Activated CD8-positive, alpha-beta memory T cell treated with anti-CD3 and anti-CD28 coated beads, Interleukin-2, amount 10 ng/mL, durations not matched to agents 7 days and 5 days (primary cell): ENCODE measurements at places on chromosomes 6 and 20.

DNA sequence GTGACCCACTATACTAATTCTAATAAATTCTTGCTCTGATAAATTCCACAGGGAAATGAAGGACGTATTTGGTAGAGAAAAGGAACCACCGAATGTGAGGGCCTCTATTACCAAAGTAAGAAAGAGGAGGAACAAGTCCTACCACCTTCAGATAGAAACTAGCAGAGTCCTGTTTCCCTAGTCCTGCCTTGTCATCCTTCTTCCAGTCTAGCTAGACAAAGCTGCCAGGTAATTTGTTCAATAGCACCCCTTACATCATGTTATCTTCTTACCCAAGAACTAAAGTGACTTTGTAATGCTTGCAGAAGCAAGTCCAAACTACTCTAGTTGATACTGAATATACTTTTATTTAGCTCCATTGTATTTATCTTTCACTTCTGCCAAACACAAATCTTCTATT is 29.3 kb upstream of the FAM83B start:
- no peak for DNase-seq

GRCh38 chr6:117512987-117513573 is 30.6 kb downstream of the DCBLD1 start:
- DNase-seq, result no peak

DNA sequence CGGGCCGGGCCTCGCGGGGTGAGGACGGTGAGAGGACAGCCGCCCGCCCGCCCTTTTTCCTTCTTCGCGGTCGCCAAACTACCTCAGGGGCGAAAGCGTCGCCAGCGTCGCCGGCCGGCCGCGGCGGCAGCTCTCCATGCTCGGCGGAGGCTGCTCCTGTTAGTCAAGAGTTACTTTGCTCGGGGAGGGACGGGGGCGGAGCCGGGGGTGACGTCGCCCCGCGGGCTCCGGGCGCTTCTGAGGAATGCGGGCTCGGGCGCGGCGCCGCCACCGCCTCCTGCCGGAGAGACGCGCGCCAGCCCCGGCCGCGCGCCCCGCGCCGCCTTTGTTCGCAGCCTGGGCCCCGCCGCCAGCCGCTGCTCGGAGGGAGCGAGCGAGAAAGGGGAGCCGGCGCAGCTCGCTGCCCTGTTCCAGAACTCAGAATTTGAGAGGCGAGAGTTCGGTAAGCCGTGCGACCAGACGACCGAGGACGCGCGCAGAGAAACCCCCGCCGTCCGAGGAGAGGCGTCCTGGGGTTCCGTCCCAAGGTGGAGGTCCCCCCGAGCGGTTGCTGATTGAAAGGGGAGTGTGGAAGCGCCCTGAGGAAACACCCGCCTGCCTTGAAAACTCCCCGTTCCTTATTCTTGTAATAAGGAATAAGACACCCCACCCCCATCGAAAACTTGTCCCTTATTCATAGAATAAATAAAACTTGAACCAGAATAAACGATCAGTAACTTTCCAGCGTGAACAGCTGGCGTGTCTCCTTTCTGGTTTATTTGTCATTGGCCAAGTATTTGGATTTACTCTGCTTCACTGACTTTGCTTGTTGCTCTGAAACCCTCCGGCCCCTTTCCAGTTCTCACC is at the start of gene PTPRK:
PTPRK (minus strand) TSS at position 164 of the 846 bp plus-strand sequence. CDS start 241 bp downstream, outside the sequence.
- peak; percentile 90 for DNase-seq

GRCh38 chr6:31479151-31479932 is 18.6 kb upstream of the MICB start:
- no peak for DNase-seq

- no peak for DNase-seq
These were observed 68.6 kb upstream of the FOXA2 start for GRCh38 chr20:22652681-22653588.

DNA sequence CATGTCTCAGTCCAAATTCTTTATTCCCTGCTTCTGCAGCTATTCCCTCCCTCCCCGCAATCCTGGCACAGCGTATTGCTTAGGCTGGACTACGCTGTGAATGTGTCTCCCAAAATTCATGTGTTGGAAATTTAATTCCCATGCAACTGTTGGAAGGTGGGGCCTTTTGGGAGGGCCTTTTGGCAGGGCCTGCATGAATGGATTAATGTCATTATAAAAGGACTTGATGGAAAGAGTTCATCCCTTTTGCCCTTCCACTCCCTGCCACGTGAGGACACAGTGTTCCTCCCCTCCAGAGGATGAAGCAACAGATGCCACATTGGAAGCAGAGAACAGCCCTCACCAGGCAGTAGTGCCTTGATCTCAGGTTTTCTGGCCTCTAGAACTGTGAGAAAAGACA is 20.4 kb upstream of the NOTCH4 start:
- DNase-seq, result no peak

GRCh38 chr6:79005497-79005896 is 72.6 kb downstream of the PHIP start:
- DNase-seq, result no peak

DNA sequence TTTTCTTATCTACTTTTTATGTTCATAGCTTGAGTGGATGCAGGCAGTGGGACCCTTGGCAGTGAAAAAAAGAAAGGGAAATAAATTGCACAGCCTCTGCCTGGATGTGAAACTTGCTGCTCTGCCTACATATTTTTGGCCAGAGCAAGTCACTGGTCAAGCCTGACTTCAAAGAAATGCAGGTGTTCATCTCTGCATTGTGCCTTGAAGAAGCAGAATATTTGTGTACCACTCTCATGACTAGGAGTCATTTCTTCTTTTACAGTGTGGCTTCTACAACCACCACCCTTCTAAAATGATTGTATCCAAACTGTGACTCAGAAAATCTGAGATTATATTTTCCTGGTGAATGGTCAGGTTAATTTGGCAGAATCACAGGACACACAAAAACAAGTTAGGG is 2.5 kb upstream of the KATNA1 start:
- DNase-seq, result no peak

GRCh38 chr20:10646886-10647420 is 26.8 kb downstream of the JAG1 start:
- no peak for DNase-seq

DNA sequence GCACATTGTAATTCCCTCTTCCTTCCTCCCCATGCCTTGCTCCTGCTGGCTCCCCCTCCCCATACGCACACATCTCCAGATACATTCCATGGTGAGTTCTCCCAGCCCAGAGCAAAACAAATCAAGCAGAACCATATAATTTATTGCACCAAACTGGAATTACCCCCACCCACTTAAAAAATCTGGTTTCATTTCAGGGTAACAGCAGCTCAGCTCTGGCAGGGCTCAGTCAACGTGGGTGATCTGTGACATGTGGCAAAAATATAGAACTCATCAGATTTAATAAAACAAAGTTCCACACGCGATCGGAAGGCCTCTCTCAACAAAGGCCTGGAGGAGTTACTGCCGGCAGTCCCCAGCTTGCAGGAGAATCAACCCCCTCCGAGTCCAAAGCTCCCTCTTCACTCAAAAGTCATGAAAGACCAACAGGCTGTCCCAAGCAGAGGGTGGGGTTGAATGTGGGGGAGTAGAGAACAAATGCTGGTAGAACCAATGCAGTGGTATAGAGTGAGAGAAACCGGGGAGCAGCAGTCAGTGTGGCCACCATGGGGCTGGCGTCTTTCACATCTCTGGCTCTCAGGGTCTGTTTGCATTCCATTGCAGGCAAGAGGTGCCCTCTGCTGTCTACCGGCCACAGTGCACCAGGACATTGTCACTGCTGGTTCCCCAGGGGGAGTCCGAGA is 323.3 kb upstream of the NT5E start:
- DNase-seq, result no peak

DNA sequence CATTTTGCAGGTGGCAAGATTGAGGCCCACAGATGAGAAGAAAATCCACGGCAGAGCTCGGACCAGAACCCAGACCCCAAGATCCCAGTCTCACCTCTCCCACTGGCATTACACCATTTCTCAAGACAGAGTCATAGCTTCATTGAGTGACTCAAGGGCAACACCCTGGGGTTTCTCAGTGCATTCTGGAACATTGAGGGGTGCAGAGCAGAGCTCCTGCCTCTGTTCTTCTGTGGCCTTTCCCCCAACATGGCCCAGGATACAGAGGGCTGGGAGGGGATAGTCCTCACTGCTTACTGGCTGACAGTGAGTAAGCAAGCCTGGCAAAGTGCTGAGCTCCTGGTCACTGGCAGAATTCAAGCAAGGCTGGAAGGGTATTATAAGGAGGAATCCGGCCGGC is 74.0 kb downstream of the MDGA1 start:
- no peak for DNase-seq

GRCh38 chr20:38201356-38201755 is 36.3 kb upstream of the TGM2 start:
- no peak for DNase-seq

GRCh38 chr6:14642842-14643241 is 525.3 kb downstream of the CD83 start:
- no peak for DNase-seq

DNA sequence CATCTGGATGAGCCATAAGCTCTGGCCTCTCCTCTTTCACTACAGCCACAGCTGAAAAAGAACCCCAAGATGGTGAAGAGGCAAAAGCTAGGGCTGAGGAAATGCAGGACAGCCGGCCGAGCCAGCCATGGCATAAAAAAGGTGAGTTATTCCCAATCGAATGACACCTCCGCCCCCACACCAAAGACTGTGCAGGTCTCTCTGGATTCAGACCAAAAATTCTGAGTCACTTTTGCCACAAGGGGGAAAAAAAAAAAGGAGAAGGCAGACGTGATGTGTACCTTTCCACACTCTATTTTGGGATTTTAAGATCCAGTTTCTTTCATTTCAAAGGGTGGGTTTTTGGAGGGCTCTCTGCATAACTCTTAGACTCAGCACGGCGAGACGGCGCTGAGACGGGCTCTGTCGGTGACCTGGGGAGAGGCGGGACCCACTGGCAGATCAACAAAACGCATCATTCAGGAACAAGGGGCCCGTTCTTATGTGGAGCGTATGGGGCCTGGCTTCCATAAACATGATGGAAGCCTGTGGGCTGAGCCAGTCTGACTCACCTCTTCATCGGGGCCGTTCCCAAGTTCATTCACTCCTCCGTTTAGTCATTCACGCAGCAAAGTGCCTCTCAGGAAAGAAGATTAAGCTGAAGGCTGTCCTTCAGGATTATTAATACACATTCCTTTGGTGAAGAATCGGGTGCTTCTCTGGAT is 54.8 kb downstream of the NFATC2 start:
- no peak for DNase-seq

DNA sequence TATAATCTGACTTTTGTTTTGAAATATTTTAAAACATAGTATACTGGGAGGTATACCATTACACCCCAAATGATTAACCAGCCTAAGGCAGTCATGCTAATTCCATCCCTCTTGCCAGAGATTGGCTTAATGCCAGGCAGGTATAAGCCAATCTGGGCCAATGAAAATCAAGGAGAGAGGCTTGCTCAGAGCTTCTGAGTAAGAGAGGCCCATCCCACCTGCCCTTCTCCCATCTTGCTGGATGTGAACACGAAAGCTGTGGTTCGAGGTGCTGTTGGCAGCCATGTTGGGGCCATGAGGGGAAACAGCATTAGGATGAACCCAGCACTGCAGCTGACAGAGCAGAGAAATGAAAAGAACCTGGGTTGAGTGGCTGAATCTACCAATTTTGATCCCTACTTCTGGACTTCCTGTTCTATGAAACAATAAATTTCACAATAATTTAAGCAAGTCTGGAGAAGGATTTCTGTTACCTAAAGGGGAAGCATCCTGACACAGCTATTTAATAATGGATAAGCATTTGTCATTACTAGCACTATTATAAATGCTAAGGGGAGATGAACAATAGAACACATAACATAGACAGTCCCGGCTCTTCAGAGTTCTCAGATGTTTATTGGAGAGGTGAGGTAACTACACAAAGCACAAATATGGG is 152.3 kb downstream of the CDC5L start:
- no peak for DNase-seq

DNA sequence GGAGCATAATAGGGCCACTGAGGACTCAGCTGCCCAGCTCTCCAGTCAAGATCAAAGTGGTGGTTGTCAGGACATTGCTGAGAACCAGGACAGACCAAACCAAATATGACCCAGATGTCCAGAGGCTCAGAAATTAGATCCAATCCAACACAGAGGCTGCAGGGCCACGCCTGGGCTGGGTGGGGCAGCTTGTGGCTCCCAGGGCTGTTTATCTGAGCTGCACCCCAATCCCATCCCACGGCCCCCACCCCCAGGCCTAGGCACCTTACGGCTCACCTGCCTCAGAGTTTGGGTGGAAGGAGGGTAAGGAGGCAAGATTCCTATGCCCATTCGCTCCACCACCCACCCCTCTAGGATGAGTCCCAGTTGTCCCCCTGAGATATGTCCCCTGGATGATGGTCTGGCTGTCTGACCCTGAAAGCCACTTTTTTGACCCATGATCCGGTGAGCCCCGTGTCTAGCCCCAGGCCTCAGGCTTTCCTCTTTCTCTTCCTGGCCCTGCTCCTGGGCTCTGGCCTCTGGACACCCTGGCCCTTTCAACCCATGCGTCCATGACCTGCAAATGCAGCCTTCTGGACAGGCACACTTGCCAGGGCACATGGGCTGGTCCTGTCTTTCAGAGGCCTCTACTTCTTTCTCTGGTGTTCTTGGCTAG is 40.0 kb downstream of the CPXM1 start:
- no peak for DNase-seq

DNA sequence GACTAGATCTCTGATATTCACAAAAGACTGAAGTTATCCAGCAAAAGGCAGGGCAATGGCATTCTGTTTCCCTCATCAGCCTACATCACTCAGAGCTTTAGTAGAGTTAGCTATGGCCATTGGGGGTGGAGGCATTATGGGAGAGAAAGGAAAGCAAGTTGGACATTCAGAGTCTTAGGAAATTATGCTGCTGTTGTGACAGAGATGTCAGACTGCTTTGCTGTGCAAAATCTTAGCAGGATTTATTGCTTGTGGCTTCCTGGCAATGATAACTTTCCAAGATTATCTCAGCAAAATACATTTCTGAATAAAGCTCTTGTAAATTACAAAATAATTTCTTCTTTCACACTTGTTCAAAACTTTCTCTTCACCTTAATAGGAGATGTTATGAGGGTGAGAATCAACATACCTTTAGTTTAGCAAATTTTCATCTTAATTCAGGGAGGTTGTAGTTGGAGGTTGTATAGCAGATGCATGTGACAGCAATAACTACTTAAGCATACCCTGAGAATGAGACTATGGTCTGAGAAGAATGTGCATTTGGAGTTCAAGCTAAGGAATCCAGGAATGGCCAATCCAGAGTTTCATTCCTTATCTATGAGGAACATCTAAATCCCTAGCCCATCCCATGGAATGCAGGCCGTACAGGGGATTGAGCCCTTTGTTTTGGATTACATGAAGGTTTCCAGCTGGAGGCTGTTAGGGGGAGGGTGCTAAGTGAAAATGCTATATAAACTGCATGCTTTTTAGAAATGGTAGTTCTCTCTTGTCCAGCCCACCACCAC is 179.8 kb downstream of the HAO1 start:
- no peak for DNase-seq

DNA sequence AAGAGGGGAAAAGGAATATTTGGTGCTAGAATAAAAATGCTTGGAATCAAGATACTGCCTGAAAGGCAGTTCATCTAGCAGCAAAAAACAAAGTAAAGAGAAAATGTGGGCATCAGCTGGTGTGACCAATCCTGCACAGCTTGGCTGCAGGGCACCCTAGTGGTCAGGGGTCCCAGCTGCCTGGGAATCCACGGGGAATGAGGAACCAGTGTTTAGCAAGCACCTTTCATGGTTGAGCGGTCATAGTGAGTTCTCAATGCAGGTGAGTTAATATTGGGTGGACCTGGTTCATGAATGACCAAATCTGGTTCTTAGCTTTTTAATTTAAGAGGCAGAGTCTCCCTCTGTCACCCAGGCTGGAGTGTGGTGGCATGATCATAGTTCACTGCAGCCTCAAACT is 53.3 kb downstream of the CAP2 start:
- no peak for DNase-seq
